ENCODE measurements at places on chromosomes 5 and 9. TPM values are rescaled to one million over a fixed set of nuclear protein-coding genes. Genes with fewer than 3 reads are reported as not detected.

GRCh38 chr5:111398013-111398412 is 114.3 kb downstream of the STARD4 start:
- DNase-seq: no peak

GRCh38 chr5:36193746-36194145 is 41.8 kb downstream of the SKP2 start:
- DNase-seq: no peak

GRCh38 chr5:151703780-151704179 is 17.1 kb upstream of the SPARC start:
- no peak for DNase-seq

- DNase-seq: no peak
Measured at GRCh38 chr9:4640027-4640426, 22.1 kb upstream of the PLPP6 start.

GRCh38 chr5:131242728-131243255 is 21.1 kb upstream of the CDC42SE2 start:
- DNase-seq: no peak

The CCNJL gene
- 5.4 TPM for total RNA-seq

The PTPRD gene
- total RNA-seq: 34.2 TPM

The ARL14EPL gene
- not detected for total RNA-seq
